ENCODE measurements at places on chromosomes 1 and 21.

DNA sequence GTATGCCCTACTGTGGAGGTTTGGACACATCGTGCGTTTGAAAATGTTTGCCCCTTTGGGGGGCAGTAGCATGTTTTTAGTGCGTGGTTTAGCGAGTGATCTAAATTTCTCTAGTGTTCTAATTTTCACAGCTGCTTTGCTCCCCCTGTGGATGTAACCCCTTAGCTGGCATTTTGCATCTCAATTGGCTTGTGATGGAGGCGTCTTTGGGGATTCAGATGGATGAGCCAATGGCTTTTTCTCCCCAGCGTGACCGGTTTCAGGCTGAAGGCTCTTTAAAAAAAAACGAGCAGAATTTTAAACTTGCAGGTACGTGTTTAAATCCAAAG is 836 bp downstream of the CDC7 start:
- peak; percentile 16 for DNase-seq

DNA sequence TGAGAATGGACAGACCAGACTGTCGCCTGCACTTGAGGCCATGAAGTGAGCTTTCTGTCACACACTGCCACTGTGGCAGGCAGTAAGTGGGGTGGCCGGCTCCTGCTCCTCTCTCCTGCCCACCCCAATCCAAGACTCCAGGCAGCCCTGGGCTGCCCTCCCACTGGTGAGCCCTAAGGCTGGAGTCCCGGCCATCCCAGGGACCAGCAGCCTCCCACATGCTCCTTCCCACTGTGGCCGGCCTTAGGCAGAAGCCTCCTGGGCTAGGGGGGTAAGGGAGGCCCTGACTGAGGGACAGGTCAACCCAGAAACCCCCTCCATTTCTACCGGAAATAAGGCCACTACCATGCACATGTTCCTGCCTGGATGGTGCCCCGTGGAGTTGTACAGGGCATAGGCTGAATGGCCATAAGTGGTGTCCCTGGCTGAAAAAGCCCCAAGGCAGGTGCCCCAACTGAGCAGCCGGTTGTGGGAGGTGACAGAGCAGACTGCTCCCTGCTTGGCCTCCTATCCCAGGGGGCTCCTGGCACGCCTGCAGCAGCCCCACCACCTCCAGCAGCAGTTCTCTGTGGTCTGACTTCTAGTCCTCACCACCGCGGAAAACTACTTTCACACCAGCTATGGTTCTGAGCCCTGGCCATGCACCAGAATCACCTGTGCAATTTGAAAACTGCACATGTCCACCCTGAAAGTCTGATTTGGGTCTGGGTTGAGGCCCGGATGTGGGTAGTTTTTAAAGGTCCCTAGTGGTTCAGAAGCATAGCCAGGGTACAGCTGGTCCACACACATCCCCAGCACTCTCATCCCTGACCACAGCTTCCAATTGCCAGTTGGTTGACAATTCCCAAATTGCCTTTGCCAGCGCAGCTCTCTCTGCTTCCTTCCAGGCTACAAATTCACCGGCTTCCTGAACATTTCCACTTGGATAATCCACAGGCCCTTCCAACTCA is 1.6 kb upstream of the ARTN start:
- DNase-seq, result no peak

- DNase-seq, result no peak
Measured at GRCh38 chr1:156012051-156012817, 8.5 kb downstream of the SSR2 start.

DNA sequence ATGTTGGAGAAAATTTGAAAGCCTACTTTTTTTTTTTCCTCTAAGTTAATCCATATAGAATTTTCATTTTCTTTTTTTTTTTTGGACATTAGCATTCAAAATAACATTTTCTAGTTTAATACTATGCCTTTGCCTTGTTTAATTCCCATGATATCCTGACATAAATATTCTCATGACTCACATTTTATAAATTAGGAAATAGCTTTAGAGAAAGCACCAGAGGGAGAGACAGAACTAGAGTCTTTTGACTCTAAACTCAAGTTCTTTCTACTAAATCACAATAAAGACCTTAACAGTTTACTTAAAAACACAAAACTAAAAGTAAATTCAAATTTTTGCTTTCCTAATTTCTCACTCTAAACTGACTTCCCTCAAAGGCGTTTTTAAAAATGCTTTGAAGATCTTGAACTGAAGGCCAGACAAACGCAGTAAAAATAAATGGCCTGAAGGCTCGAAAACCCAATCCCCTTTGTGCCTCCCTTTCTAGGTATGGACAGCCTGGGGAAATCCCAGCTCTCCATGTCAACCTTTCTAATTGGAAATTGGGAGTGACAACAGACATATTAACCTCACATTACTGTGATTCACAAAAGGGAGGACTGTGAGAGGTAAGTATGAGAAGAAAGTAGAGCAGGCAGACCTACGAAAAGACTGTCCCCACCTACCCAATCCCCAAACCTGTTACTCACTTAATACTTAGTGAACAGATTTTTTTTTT is 104.6 kb downstream of the ENAH start:
- no peak for DNase-seq

- DNase-seq, result no peak
Measured at GRCh38 chr1:2376261-2376741, 15.1 kb downstream of the MORN1 start.

- DNase-seq, result no peak
Measured at GRCh38 chr21:38183961-38184360, 72.8 kb upstream of the KCNJ15 start.
